Stromal cell of bone marrow (primary cell): ENCODE measurements at places on chromosomes 6 and 20.

GRCh38 chr6:92806254-92806653 lies 613.1 kb downstream of the EPHA7 start:
- no peak for DNase-seq

DNA sequence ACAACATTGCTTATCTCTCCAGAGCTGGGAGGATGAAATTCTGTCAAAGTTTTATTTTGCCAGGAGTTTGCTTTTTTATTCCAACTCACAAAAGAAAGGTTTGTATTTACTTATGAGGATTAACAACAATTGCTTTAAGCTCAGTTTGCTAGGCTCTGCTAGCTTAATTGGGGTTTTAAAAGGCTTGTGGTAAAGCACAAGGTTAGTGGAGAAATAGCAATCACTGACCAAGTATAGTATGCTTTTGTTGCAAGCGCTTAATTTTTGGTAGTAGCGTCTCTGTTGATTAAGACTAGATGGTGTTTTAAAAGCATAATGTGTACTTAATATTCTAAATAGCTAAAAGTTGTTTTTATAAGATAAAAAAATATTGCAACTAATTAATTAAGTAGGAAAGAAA lies 45.7 kb downstream of the TINAG start:
- DNase-seq: no peak

DNA sequence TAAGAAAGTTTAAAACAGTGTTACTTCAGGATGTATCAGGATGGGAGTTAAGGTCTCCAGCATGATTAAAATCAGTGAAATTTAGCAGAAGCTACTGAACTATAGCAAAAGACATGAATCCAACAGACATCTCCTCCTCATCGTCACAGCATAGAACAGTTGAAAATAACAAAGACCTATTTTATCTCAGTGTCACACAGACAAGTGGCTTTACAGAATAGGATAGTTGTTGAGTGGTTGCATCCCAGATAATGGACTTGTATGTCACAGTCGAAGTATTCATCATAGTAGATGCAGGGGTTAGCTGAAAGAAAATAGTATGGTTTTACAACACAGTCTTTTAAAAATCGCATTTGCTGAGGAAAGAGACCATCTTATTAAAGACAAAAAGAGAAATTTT lies 31.2 kb downstream of the CRISP1 start:
- DNase-seq: no peak

- no peak for DNase-seq
These were observed 57.6 kb upstream of the FOXQ1 start for GRCh38 chr6:1254326-1254725.

DNA sequence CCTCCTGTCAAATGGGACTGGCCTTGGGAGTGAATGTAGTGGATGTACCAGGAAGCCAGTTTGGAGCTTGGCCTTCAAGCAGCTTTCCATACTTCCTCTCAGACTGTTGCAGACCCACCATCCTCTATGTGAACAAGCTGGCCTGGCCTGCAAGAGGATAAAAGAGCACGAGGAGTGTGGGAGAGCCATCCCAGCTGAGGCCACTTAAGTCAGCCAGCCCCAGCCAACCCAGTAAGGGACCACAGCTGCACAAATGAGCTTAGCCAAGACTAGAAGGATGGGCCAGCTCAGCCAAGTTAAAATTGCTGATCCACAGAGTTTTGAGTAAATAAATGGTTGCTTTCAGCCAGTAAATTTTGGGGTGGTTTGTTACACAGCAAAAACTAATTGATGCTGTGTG lies 156.9 kb upstream of the SOX4 start:
- no peak for DNase-seq

DNA sequence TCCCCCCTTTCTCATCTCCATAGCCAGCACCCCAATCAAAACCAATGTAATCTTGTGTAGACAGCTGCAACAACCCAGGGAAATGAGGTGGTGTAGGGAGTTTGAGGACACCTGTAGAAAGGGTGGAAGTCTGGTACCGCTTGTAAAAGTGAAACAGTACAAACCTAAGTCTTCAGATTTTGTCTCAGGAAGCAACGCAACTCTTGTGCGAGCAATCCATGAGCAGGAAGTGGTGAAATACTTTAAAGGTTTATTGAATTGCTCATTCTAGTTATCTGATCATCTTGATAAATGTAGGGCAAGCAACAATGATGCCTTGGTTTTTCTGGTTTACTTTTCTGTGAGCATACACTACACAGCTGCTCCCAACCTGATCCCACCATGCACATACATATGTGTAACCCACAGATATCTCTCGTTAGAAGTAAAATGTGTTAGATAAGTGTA lies 71.1 kb upstream of the THEMIS start:
- DNase-seq: no peak

- DNase-seq: no peak
These were observed 11.4 kb downstream of the SLC35F1 start for GRCh38 chr6:117918454-117918853.
